AG08395 (cell line): ENCODE measurements at places on chromosomes 6 and 20.

DNA sequence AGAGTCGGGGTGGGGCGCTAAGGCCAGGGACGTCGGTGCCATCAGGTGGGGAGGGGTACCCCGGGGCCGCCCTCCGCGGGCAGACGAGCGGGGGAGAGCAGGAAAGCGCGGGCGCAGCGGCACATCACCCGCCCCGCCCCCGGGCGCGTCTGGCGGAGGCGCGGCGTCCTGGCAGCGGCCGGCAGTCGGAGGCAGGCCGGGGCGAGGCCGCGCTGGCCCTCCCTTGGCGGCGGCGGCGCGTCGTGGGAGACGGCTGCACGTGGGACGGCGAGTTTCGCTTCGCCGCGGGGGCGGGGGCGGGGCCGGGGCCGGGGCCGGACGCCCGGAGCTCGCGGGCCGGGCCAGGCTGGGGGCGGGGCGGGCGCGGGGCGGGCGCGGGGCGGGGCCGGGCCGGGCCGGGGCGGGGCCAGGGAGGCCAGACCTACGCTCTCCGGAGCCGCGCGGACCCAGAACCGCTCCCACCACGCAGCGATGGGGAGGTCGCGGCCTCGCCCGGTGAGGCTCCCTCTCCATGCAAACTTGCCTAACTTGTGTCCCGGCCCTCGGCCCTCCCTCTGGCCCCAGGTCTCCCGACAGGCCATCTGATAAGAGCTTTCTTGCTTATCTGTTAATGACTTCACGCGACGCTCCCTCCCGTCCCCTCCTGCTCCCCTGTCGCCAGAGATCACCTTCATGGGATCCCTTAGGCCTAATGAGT lies 12.5 kb downstream of the ITPR3 start:
- peak; percentile 88 for DNase-seq

DNA sequence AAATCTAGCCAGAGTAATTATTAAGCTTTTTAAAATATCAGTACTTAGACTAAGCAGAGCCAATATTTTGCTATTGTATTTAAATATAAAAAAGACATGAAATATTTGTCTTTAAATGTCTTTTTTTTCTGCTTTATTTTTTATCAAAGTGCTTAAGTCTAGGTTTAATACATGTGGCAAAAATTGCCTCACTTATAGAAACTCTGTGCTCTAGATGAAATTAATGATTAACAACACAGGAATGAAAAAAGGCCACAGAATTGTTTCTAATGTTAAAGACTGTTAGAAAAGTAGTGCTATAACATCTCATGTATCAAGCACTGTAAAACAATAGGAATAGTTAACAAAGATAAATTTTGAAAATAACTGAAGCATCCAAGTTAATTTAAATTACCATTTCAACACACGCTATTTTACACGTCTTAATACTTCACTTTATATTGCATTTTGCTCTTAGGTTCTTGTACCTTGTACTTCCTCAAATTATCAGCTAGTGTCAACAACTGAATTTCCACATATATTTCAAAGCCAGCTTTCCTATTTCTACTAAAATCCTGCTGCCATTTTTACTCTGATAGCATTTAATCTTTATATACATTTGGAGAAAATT lies 1515.1 kb downstream of the HACE1 start:
- DNase-seq = no peak

- no peak for DNase-seq
Observed at GRCh38 chr6:147156799-147157382, 47.3 kb upstream of the STXBP5 start.

GRCh38 chr6:49326347-49326746 lies 136.7 kb downstream of the MMUT start:
- peak; percentile 6 for DNase-seq

GRCh38 chr6:6788394-6789032 lies 200.0 kb downstream of the LY86 start:
- DNase-seq = no peak

GRCh38 chr6:107292715-107293271 lies 166.6 kb downstream of the PDSS2 start:
- no peak for DNase-seq

- no peak for DNase-seq
Observed at GRCh38 chr20:9166153-9166780, 97.4 kb downstream of the PLCB4 start.

DNA sequence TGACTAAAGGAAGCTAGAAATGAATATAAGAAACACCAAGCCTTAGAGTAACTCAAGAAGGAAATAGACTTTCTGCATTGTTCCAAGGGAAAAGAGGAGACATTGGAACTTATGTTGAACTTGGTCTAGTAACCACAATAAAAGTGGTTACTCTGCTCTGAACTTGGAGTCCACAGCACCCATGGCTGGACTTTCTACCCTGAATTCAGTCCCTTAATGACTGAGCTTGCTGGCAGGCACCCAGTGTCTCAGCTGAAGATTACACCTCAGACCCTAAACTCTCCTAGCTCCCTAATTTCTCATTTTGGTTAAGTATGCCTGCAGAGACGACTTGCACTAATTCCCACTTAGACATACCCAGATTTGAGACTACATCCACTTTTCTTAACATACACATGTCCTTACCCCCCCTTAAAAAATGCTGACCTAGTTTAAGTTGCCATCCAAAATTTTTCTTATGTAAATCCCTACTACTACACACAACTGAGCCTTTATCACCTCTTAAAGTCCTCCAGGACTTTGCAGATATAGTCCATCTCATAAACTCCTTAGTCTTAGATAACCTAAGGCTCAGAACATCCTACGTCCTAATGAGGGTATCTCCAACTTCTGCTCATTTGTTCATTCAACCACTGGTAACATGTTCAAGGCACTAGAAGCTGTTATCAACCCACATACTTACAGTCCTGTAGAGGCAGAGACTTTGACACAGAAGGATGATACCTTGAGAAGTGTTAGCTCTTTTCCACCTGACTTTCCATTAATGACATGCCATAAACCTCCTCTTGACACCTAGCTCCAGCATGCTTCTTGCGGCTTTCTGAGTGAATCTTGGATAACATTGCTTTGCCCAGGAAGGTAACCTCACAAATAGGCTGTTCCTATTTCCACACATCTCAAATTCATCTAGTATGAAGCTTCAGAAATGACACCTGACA lies 129.8 kb downstream of the ALDH8A1 start:
- DNase-seq = no peak

- peak; percentile 74 for DNase-seq
Observed at GRCh38 chr6:33247977-33248642, 23.6 kb downstream of the VPS52 start.
